ENCODE measurements at places on chromosomes 11 and 22.

DNA sequence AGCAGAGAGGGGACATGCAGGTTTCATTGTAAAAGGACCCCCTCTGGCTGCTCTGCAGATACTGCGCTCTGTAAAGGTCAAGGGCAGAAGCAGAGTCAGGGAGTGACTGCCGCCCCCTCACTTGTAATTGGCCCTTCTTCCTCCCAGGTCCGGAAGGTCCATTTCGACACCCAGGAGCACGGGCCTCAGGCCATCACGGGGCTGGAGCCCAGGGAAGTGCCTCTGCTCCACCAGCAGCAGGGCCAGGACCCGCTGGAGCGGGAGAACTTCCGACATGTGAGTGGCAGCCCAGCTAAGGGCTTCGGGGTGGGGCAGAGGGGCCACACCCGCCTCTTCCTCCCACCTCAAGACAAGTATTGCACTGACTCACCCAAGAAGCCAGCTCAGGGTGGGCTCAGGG lies 24.0 kb upstream of the LRRC10B start:
- DNase-seq: no peak

DNA sequence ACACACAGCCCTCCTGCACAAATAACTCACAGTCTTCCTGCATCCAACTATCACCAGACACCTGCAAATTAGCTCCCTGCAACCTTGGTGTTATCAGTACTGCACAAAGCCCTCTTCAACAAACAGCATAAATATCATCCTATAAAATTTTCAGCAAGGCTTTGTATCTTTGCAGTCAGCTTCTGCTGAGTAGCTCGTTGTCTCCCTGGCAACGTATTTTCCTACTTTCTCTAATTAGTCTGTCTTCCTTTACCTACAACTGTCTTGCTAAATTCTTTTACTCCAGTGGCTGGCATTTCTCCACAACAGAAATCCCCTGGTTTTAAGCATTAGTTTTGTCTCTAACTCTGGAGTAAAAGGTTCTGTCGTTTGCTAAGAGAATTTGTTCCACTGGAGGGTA lies 3.9 kb downstream of the OR8D4 start:
- DNase-seq: no peak

GRCh38 chr11:113563766-113564526 lies 88.7 kb upstream of the DRD2 start:
- no peak for DNase-seq

DNA sequence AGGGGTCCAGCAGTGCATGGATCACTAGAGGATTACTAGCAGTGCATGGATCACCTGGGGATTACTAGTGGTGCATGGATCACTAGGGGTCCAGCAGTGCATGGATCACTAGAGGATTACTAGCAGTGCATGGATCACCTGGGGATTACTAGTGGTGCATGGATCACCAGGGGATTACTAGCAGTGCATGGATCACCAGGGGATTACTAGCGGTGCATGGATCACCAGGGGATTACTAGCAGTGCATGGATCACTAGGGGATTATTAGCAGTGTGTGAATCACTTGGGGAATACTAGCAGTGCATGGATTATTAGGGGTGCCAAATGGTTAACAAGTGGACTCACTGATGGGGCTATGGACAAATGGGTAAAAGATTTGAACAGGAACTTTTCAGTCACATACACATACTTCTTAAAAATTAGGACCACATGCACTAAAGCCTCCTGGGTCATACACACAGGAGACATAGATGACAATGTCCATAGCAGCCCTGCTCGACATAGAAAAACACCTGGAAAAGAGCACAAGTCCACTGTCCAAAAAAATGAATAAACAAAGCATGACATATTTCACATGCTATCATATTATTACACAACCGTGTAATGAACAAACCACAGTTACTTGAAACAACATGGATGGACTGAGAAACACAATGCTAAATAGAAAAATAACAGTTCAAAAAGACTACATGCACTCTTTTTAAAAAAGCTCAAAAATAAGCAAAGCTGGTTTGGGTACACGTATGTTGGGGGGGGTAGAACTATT lies 109.8 kb downstream of the CD44 start:
- DNase-seq: no peak

DNA sequence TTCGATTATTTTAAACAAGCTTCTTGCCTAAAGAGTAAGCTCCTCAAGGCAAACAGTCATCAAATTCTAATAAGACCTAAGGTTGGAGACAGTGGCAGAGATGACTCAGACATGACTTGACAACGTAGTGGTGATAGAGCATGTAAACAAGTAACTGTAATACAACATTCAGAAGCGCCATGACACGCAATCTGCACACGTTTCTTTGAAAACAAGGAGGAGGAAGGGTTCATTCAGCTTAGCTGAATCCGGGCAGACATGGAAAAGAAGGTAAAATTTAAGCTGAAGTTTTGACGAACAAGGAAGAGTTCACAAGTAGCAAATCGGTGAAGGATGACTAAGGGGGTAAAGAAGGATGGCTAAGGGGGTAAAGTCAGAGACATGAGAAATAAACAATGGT lies 152.4 kb upstream of the ZC3H12C start:
- no peak for DNase-seq

DNA sequence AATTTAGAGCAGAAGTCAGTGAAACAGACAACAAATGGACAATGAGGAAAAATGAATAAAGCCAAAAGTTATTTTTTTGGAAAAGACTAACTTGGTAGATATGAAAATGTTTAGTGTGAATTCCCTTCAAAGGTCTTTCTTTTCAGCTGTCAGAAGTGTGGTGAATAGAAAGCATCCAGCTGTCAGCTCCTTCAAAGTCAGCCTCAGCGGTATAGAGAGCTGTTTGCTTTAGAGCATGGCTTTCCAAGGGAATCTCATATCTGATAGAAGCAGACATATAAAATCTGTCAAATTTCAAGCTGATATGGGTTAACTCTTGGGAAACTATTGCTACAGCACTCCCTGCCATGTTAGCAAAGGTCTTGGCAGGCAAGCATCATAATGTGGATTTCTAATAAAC lies 309.3 kb downstream of the CASP12 start:
- DNase-seq: no peak

DNA sequence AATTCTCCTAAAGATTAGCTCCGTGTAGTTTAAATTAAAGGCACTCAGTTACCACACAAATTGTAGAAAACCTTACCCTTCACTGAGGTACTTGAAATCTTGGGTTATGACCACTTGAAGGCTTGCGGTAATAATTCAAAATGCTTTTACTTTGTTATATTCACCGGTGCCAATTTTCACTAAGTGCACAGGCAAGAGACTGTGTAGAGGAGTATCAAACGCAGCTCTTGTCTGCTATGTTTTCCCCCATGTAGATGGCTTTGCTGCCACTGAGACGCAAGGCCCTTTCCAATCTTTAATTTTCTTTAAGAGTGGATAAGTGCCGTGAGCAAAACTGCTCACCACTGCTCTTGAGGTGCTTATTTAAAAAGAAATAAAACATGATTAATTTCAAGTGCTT lies 155.8 kb downstream of the CADM1 start:
- DNase-seq: no peak

GRCh38 chr11:72776117-72776843 lies 17.6 kb downstream of the STARD10 start:
- DNase-seq: no peak

DNA sequence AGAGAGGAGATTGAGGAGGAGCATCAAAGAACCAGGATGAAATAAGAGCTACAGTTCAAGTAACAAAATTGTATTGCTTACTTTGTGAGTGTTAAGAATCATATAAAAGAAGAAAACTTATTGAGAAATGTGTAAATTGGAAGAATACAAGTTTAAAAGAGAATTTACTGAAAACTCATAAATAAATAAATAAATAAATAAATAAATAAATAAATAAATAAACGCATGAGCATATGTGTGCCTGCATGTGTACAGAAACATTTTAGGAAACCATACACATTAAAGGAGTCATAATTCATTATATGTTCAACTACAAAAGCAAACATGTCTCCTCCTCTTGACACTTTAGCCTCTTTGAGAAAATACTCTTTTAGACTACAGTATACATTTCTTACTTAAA lies 42.6 kb downstream of the CNTN5 start:
- DNase-seq: no peak

GRCh38 chr11:73355109-73355508 lies 21.1 kb upstream of the RELT start:
- no peak for DNase-seq

DNA sequence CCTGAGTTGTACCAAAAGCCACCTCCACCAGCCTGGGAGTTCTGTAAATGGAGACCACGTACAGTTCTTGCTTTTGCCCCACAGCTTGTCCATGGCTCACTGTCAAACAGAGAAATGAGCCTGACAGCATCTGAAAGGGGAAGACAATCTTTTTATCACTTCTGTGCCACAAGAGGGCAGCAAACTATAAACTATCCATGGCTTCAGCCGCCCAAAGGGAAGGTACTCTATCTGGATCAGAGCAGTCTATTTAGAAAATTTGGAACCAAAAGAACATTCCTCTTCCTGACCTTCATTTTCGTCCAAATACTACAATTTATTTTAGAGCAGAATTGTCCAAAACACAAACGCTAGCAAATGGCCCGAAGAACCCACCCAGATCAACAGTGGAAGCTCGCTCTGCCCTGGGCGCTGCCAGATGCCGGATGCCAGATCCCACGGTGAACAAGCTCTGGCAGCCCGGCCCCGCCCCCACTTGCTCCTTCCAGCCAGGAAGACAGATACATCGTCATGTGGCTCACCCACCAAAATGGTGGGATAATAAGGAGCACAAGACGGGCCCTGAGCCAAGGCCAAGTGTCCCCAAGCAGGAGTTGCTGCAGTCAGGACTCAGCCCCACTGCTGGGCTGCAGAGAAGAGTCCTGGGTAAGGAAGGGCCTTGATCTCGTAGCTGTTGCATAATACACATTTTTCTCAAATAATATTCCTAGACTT lies 23.9 kb upstream of the SCGB1A1 start:
- peak; percentile 81 for DNase-seq

DNA sequence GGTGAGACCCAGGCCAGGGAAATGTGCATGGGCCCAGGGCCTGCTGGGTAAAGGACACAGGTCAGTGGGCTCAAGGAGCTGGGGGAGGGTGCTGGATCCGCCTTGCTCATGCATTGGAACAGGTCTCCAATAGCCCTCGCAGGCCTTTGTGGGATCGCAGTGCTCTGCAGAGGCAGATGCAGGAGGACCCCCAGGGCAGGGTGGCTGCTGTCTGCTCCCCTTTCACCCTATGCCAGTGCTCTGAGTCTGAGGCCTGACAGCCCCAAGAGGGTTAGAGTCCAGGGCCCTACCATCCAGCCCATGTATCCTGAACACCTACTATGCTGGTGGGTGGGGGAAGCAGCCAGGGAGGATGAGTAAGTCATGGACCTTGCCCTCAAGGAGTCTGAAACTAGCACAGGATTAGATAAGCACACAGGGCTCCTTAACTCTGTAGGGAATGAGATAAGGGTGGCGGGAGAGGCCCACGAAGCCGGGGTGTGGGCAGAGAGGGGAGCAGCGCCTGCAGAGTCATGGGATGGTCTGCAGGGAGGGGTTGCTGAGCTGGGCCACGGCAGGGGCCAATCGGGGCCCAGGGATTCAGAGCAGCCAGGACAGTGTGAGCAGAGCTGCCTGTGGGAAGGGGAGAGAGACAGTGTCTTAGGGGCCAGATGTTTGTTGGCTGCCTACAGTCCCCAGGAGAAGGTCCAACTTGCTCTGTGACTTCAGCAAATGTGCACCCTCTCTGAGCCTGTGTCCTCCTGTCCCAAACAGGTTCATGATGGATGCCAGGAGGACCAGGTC lies 10.5 kb upstream of the EHD1 start:
- no peak for DNase-seq

- no peak for DNase-seq
Observed at GRCh38 chr11:10639350-10639749, 54.2 kb downstream of the IRAG1 start.

DNA sequence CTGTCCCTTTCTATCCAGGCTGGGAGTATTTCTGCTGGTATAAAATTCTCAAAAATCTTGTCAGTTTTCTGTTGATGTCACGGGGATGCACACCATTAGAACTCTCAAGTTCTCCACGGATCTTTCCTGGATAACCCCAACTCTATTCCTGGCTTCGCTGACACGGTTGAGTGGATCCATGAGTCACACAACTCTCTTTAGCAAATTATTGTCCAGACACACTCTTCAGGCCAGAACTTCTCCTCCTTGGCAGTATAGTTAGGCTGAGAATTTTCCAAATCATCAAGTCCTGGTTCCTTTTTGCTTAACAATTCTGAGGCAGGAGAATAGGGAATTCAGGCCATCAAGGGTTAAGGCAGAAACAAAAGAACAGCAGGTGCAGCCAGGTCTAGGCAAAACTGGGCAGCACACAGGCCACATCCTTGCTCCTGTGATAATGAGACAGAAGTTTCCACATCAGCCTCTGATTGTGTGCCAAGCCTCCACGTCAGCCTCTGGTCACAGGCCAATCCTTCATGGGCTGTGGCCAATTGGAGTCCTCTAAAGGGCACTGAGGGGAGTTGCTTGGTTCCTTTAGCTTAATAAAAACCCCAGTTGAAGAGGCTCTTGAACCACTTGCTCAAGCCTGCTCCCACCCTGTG lies 5.7 kb upstream of the ACAT1 start:
- DNase-seq: peak; percentile 89

DNA sequence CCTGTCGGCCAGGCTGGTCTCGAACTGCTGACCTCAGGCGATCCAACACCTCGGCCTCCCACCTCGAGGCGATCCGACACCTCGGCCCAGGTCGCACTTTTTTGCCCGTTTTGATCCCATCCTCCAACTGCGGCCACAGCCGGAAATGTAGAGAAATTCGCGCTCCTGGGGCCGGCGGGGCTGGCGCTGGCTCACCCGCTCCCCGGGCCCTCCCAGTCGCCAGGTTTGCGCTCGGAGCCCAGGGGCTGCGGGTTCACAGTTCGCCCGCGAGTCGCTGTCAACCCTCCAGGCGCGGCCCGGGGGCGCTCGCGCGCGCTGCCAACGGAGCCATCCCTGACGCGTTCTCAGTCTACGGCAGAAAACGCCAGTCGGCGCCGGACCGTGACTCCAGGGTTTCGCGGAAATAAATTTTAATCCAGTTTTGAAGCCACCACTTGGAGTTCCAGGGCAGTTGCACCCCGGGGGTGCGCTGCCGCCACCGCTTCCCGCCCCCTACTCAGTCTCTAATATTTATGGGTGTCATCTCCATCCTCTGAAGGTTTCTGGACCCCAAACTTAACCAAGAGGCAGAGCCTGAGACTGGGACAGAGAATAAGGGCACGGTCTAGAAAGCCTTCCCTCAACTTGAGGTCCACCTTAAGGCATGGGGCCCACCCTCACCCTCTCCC lies 1.5 kb upstream of the KLHDC7B start:
- DNase-seq: no peak

DNA sequence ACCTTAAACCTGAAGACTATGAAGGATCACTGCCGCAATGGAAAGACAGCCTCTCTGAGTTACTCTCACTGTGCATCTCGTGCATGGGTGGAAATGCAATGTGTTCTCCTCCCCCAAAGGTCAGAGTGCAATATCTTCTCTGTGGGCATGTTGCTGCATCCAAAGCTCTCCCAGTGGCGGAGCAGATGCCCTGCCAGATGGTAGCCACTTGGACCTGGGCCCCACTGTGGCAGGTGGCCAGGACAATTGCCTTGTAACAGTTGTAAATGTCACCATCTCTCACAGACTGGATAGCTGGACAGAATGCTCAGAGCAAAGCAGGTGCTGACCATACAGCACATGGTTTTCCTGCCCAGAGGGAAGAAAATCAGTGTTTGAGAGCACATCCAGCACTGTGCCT lies 542.0 kb downstream of the FAM181B start:
- no peak for DNase-seq
